Activated T-cell treated with anti-CD3 and anti-CD28 coated beads, Interleukin-2, amount 50 U/mL, for 1 hour (primary cell): ENCODE measurements at places on chromosomes 16 and 17.

DNA sequence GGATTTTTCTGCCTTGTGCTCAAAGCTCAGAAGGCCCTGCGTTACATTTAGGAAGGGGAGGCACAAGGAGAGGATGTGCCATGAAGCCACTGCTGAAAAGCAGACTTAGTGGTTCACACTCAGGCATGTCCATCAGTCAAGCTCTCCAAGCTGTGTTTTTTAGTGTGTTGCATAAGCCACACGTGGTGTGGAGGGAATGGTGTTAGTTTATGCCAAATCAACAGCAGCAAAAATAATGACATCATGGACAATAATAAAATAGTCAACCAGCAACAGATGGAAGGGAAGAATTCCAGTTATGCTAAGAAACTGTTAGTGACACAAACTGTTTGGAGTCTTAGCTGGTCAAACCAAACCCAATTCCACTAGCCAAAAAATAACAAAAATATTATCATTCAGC lies 438.3 kb downstream of the NPIPA7 start:
- no peak for DNase-seq

- DNase-seq = peak; percentile 82
Observed at GRCh38 chr17:80991645-80992076, at the start of gene CHMP6. TSS of gene CHMP6 (plus strand) at chr17:80991841. CDS start at chr17:80991919, 78 bp downstream.

DNA sequence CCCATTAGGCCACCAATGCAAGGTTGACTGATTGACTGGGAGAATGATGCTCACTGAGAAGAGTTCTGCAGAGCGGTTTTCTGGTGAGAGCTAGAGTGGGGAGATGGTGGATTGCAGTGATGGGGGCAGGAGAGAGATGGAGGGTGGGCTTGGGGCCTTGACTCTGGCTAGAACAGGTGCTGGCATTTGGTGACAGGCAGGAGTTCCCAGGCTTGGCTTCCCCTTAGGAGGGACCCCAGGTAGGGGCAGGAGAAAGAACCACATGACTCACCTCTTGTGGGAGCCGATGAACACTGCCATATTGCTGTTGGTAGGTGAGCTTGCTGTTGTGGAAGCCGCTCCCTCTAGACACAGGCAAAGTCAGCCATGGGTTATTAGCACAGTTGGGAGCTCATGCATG lies 8.0 kb downstream of the CD300LB start:
- no peak for DNase-seq

DNA sequence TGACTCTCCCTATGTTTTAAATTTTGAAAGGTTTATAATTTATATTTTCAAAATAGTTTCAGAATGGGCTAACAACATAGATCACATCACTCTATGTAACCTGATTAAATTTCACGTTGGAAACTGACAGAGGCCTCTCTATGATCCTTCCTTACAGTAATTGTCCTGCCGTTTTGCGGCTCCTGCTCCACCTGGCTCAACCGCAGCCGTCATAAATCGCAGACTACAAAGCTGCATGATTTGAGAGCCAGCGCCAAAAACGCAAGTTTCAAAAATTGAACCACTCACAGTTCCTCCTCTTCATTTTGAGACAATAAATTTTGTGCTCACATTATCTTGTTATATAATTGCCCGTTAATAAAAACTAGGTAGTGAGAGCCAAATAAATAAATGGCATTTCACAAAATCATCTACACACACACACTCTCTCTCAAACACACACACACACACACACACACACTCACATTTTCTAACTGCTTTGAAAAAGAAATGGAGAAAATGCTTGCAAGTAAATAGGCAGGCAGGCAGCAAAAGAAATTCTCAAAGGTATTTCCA lies 263.1 kb upstream of the PSMD7 start:
- no peak for DNase-seq

DNA sequence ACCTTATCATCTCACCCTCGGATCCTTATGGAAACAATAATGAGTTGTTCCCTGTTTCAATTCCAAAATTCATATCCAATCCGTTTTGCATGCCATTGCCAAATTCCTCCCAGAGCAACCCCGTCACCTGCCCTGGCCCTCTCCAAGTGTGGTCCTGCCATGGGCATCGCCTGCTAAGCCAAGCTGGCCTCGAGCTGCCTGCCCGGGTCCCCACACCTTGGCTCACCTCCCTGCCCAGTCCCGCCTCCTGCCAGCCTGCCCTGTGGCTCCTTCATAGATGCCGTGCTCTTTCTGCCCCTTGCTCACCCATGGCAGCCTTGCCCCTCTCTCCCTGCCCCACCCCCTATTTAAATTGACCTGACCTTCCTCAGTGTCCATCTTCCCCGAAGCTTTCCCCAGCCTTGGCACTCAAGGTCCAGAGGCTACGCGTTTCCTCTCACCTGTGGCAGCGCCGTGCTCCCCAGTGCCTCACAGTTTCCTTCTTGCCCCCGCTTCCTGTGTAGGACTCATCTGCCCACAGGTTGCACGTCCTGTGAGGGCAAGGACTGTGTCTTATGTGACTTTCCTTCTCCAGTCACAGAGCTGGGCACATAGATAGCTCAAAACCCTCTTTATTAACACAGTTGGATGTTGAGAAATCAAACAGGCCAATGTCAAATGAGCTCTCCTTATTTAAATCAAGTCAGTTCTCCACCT lies 12.7 kb downstream of the MAPT start:
- no peak for DNase-seq

DNA sequence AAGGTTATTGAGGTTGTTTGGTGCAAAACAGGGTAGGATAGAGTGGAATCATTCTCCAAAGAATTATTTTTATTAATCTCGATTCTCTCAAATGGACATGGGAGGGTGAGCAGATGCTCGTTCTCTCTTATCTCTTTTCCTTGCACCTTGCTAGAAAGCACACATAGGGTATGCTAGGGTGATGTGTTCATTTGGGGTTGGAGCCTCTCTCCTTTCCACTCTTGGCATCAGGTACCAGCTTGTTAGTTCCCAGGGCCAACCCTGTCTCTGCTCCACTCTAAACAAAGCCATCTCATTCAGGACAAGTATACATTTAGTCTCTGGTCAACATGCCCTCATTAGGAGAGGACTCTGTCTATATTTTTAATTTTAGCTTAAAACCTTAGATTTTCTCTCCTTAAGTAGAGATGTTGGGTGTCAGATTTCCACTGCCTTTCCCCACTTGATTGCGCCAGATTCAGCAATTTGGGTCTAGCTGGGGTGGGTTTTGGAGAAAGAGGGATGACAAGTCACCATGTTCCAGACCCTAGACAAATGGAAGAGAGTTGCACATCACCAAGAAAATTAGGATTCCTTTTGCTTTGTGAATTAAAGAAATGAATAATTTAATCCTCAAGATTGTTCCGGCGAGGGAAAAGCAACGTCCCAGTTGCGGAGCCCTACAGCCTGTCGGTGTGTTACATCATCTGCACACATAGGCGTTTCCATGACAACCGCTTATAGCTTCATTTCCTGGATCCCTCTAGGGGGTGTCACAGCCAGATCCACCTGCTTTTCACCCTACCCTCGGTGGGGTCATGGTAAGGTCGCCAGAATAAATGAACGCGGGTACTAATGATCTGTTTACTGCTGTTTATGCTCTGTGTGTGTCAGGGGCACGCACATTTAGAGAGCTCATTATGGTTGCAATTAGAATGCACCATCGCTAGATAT lies 41.6 kb downstream of the SNX11 start:
- no peak for DNase-seq

- DNase-seq = no peak
Observed at GRCh38 chr17:61460796-61461585, 8.8 kb downstream of the TBX4 start.

DNA sequence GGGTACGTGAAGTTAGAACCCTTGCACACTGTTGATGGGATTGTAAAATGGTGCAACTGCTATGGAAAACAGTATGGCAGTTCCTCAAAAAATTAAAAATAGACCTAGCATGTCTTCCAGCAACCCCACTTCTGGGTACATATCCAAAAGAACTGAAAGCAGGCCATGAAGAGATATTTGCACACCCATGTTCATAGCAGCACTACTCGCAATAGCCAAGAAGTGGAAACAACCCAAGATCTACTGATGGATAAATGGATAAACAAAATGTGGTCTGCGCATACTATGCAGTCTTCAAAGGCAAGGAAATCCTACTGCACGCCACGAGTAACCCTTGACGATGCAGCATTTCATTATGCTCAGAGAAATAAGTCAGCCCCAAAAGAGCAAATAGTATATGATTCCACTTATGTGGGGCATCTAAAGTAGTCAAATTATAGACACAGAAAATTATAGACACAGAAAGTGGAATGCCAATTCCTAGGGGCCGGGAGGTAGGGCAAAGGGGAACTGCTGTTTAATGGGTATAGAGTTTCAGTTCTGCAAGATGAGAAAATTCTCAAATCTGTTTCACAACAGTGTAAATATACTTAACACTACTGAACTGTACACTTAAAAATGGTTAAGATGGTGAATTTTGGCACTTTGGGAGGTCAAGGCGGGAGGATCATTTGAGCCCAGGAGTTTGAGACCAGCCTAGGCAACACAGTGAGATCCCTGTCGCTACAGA lies 17.2 kb downstream of the CORO7 start:
- DNase-seq = no peak

GRCh38 chr17:6489016-6489550 lies 44.8 kb downstream of the PIMREG start:
- DNase-seq = no peak
